ENCODE measurements at places on chromosomes 7 and 10. TPM values are rescaled to one million over a fixed set of nuclear protein-coding genes. Genes with fewer than 3 reads are reported as not detected.

CCDC136 gene
- 0.40 TPM for total RNA-seq

DNA sequence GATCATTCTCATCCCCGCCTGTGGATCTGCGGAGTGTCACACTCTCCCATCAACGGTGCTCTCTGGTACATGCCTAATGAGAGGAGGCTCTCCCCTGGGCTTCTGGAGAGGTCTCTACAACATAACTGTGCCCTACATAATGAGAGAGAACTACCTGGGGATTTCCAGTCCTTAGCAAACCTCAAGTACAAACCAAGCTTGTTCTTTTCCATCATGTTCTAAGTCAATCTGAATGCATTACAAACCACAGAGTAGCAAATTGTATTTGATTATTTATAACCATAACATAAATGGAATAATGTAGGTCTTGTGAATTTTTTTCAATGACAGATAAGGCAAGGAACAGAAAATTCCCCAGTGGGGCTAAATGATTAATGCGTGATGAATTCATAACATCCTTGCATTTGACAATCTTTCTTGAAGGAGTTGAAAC lies 412.4 kb upstream of the NRP1 start:
- no peak for DNase-seq

DNA sequence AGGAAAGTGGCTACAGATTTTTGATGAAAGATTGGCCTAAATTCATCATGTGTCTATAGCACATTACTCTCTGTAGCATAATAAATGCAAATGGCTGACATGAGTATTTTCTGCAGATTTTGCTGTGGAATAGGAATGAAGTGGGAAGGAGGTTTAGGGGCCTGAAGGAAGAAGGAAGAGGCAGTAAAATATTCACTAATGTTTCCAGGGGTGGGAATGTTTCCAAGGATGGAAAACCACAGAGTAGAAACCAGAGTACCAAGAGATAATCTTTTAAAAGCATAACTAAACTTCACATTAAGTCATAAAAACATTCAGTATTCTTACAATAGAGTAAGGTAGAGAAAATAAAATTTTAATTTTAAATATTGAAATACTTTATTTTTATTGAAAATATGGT lies 267.8 kb downstream of the BICC1 start:
- DNase-seq: no peak

GRCh38 chr7:68868978-68869377 lies 729.3 kb upstream of the AUTS2 start:
- DNase-seq: peak; percentile 43

CYP2W1 gene
- 0.08 TPM for total RNA-seq

TMEM60 gene
- 5.3 TPM for total RNA-seq

OPALIN gene
- total RNA-seq: not detected

- no peak for DNase-seq
Measured at GRCh38 chr7:79282070-79282694, 171.3 kb downstream of the MAGI2 start.

ITIH2 gene
- total RNA-seq: 471 TPM

DNA sequence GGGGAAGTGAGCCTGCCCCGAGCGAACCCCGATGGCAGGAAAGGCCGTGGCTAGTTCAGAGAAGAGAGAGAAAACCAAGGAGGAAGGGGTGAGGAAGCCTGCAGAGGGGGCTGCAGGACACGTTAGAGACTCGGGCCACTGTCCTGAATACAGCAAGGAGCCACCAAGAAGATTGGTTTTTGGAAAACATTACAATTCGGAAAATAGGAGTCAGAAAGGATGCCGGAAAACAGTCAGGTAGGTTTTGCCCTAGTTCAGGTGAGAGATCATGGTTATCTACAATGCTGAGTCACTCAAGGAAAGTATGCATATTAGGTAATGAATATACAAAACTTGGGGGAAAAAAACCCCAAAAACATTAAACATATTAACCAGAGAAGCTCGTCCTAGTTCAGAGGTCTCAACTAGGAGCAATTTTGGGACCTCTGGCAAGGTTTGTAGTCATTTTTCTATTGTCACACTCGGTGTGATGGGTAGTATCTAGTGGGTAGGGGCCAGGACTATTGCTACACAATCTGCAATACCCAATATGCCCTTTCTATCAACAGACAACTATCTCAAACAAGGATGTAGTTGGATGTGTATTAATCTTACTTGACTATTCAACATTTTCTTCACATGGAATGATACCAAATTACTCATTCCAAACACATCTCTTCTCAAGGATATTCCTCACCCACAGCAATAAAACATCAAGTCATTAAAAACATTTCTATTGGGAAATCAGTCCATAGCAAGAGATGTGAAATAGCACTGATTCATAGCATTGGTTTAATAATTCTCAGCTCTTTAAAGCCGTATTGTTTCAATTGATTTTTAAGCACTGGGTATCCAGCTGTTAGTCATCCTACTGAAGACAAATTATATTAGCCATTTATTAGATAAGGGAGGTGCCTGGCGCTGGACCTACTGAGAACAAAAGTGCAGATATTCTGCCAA lies 74.4 kb upstream of the RSU1 start:
- no peak for DNase-seq
